ENCODE measurements at places on chromosomes 6 and 20.

DNA sequence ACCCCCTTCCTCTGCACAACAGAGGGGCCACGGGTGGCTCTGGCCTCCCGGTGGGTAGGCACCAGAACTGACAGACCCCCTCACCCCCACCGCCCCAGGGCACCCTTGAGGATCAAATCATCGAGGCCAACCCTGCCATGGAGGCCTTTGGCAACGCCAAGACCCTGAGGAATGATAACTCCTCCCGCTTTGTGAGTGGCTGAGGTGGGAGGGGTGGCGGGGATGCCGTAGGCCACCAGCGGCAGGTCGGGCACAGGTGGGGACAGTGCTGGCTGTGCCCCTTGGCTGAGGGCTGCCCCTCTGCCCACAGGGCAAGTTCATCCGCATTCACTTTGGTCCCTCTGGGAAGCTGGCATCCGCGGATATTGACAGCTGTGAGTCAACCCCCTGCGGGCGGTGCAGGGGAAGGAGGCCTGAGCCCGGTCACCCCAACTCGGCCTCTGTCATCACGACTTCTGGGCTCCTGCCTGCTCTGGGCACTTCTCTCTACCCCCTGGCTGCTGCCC lies 29.1 kb downstream of the MYH7B start:
- DNase-seq, result no peak

GRCh38 chr6:154591234-154591633 lies 80.7 kb upstream of the CNKSR3 start:
- DNase-seq, result no peak

DNA sequence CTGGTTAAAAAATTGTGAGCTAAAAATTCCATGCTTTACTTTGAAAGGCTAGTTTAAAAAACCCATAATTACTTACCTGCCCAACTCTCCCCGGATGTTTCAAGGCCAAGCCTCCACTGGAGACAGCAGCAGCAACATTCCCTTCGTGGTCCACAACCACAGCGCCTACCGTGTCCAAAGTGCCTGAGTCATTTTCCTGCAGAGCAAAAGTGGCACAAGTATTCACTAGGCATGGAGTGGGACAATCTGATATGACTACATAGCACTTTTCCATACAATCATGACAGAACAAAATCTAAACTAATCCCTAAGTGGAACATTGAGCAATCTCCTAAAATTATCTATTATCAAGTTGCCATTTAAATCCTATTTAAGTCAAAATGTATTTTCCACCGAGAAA lies 104.8 kb downstream of the TASP1 start:
- DNase-seq, result no peak

DNA sequence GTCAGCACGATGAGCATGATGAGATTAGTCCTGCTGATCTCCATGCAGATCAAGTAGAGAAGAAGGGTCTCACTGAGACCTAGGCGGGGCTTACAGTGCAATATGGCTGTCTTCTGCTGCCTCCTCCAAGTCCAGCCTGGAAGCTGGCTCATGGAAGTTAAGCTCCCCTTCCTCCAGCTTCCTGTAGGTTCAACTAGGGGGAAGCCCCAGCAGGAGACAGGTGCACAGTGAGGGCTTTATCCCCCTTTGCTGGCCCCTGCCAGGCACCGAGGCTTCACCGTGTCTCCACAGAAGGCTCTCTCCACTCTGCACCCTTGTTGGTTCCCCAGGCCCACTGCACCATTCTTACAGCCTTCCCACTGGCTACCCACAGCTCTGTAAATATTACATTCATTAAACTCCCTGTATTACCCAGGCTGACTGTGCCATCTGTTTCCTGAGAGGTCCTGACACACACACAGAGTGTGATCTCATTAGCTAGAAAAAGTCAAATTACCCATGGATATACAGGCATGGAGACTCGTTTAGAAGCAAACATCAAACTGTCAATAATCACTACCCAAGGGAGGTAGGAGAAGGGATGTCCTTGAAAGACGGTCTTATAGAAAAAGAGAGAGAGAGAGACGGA lies 90.4 kb downstream of the SLC2A10 start:
- no peak for DNase-seq

DNA sequence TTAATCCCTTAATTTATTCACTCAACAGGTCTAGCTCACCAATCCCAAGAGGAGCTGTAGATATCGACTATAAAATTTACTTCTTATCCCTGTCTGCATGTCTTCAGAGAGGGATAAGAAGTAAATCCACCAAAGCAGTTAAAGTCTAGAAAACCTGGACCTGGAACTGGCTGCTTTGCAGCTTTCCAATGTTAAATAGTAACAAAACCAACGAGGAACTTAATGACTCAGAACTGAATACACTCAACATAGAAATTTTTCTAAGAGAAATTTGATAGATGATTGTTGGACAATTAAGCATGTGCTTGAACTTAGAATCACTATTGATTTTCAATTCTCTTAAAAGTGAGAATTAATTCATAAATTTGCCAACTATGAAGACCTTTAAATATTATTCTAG lies 11.5 kb upstream of the TMEM244 start:
- no peak for DNase-seq

DNA sequence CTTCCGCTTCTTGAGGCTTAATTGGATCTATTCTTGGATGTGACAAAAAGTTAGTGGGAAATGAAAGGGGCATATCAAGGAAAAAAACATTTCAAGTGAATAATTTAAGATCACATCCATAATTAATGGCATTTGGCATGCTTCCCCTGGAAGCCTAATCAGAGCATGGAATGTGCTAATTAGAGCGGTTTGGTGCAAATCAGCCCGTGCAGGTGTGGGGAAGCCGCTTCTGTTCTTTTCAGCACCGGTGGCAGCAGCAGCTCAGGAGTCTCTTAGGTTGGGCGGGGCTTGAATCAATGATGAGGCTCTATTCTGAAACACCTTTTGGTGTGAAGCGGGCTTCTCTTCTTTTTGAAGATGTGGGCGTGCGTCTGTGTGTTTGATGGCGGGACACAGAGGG lies 301.2 kb downstream of the LRFN2 start:
- no peak for DNase-seq

- no peak for DNase-seq
Measured at GRCh38 chr20:62493253-62493885, 17.6 kb upstream of the GATA5 start.

- DNase-seq, result peak; percentile 93
Measured at GRCh38 chr6:31366693-31367470, 9.9 kb upstream of the HLA-B start.

- no peak for DNase-seq
Measured at GRCh38 chr20:50298554-50299324, 108.1 kb downstream of the CEBPB start.

GRCh38 chr6:117494283-117494682 lies 11.8 kb downstream of the DCBLD1 start:
- no peak for DNase-seq

GRCh38 chr20:3734111-3734843 lies 1.8 kb downstream of the HSPA12B start:
- no peak for DNase-seq

DNA sequence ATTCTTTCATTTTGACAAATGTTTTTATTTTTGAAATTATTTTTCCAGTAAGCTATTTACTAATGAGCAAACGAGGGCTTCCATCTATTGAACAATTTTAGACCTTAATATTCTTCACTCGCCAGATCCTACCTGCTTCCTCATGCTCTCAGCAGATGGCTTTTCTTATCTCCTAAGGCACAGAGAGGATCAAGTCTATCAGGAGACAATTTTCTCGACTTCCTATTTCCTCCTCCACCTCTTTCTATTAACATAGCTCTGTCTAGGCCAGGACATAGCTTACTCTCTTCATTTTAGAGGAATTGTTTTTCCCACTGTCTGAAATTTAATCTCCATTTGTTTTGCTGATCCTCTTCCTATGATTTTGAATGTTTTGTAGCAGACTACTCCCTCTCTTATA lies 87.0 kb upstream of the MAN1A1 start:
- DNase-seq, result no peak

GRCh38 chr20:51482836-51483473 lies 59.6 kb downstream of the NFATC2 start:
- no peak for DNase-seq
